ENCODE measurements at places on chromosomes 11 and 22.
A peak's percentile ranks its signal among the peaks of the same experiment; 100 is the strongest.

DNA sequence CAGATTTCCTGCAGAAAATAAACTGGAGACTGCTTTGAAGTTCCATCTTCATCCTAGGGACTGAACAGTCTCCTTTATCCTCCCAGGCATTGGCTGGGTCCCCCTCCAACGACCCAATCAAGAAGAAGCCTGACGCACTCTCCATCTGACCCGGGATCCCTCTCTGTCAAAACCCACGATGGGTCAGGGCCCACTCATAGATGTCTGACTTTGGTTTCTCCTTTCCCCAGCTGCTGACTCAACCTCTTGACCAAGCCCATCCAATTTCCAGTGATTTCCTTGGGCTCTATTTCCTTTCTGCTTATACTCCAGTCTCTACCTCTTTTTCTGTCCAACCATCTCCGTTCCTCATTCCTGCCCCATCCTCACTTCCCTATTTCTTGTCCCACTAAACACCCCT is 189.7 kb downstream of the MIAT start:
- no peak for DNase-seq

- DNase-seq = no peak
Measured at GRCh38 chr11:91840640-91841240, 383.9 kb upstream of the FAT3 start.

DNA sequence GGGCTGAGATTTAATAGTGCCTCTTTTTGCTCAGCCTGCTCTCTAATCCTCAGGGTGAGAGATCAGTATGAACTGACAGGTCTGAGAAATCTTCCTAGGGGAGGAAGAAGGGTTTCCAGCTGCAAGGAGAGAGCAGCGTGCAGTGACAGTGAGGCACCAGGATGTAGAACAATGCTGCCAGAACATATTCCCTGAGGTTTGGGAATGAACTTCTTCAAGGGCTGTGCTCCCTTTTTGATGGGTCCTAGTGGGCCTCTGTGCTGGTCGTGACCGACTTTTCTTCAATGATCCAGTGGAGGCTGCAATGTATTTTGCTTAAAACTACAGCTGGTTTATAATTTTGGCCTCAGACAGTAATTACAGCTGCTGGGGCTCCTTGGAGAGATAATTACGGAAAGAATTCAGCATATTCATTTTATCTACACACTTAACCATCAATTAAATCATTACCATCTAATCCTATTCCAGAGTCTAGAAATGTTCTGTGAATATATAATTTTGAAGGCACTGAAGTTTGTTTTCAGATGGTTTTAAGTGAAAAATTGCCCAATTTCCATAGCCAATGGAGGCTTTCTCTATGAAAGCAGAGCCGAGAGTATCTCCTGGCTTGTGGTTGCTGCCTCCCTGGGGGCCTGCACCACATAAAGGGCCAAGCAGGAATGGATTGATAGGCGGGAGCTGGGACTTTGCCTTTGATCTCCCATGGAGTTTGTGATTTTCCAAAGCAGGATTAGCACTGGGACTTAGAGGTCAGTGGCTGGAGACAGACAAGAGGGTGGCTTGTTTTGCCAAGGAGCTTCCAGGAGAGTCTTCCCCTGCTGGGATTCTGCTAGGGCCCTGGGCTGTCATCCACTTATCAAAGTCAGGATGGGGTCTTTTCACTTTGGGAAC is 41.0 kb upstream of the OLFML1 start:
- no peak for DNase-seq

GRCh38 chr11:124470561-124471227 is 25.2 kb upstream of the OR8B8 start:
- no peak for DNase-seq

DNA sequence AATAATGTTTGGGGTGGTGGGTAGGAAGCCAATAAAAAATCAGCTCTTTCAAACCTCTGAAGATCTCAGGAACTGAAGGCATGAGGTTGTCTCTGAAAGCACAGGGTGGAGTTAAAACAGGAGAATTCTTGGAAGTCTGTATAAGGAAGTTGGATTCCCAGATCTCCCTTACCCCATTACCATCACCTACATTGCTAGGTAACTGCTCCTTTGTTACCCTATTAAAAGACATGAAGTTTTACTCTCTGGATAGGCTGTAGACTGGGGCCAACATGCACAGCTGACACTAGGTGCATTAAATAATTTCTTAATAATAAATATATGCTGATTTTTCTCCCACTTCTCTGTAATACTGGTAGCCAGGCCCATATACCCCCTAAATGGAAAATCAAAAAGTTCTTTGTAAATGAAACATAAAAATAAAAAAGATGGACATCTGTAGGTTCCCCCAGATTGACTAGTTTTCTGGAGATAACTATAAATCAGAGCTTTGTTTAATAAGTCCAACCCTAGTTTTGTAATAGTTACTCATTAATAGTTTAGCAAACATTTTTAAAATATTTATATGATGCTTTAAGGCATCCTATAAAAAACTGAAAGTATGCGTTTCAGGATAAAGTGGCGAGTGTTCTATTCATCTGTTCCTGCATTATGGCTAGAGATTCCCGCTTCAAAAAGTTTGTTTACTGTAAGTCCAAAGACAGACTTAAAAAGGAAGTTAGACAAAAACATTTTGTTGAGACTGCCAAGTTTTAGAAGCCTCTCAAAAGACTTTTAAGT is 63.8 kb downstream of the KIF18A start:
- no peak for DNase-seq

DNA sequence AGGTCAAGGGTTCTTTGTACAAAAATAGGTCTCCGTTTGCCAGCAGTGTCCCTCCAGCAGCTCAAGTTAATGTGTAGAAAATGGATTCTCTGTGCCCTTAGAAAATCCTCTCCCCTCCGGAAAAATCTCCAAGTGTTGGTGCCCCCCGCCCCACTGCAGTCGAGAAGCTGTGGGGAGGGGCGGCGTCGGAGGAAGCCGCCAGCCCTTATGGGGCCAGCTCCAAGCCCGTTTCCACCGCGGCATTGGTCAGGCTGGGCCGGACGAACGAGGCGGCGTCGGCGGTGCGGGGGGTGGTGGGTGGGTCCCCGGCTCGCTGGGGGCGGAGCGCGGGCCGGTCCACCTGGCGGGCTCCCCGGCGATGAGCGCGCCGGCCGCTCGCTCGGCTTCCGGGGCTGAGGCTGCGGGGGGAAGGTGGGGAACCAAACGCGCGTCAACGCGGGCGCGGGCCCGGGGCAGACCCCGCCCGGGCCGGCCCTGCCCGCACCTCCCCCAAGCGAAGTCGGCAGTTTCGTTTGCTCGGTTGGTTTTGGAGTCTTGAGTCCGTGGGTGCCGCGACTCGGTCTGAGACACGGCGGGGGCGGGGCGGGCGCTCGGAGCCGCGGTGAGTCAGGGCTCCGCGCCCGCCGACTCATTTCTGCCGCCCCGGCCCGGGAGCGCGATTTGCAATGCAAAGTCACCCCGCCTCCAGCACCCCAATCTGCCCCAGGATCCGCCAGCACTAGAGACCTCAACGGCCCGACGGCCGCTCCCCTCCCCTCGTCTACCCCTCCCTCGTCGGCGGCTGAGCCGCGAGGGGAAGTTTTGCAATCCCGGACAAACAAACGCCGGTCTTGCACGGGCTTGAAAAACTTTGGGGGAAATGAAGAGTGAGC is 1.4 kb downstream of the ASCL2 start:
- DNase-seq = peak; percentile 86

- DNase-seq = no peak
Measured at GRCh38 chr11:17145972-17146371, 61.8 kb downstream of the PIK3C2A start.

- DNase-seq = no peak
Measured at GRCh38 chr11:68993546-68993945, 12.8 kb upstream of the MRGPRD start.

DNA sequence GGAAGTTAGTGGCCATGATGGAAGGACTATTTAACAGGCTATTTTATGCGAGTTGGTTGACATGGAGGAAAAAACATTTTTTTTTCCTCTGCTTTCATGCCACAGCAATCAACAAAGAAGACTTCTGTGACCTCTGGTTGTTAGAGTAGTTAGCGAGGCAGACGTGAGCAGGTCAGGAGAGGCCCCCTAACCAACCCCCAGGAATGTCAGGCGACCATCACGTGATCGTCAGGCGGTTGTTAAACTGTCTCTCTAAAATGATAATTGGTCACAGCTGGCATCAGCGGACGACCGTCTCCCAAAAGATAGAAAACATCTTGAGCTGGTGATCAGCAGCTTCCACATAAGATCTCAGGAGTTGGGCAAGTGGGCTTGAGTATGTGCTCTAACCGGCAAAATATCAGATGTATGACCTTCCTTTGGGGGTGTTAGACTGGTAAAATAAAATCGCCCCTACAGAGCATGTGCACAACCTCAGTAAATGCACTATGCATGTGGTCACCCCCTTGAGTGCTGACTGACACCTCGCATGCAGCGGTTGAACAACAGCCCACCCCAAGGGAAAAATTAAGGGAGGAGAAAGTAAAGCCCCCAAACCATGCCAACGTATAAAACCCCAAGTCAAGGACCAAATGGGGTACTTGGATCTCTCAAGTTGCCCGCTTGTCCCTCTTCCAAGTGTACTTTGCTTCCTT is 20.9 kb upstream of the NARS2 start:
- DNase-seq = no peak

GRCh38 chr22:39567135-39567946 is 3.2 kb upstream of the CACNA1I start:
- DNase-seq = peak; percentile 56

- no peak for DNase-seq
Measured at GRCh38 chr11:56783448-56784041, 35.0 kb upstream of the OR9G4 start.

GRCh38 chr11:1109918-1110705 is 35.4 kb downstream of the MUC2 start:
- DNase-seq = no peak

DNA sequence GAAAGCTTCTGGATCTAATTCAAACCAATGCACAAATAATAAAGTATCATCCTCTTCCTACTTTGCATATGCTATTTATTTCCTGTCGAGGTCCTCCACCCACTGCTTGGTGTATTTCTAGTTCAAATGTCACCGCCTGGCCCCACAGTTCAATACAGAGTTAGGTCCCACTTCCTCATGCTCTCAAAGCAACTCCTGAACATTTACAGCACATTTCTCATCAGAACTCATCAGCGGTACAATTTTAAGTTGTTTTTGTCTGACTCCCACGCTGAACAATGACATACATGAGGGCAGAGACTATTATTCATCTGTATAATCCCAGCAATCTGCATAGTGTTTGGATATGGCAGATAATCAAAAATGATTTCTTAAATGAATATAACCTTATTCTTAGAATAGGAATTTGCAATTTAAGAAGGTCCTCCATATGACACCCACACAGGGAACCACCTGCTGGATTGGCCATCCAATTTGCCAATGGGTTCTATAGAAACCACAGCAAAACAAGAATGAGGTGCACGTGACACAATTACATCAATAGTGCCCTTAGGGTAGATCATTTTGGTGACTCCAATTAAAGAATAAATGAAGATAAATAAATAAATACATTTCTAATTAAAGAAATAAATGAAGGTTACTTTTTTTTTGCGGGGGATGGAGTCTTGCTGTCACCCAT is 54.2 kb downstream of the SLC25A17 start:
- no peak for DNase-seq

GRCh38 chr11:18750944-18751343 is 25.0 kb upstream of the IGSF22 start:
- DNase-seq = no peak

DNA sequence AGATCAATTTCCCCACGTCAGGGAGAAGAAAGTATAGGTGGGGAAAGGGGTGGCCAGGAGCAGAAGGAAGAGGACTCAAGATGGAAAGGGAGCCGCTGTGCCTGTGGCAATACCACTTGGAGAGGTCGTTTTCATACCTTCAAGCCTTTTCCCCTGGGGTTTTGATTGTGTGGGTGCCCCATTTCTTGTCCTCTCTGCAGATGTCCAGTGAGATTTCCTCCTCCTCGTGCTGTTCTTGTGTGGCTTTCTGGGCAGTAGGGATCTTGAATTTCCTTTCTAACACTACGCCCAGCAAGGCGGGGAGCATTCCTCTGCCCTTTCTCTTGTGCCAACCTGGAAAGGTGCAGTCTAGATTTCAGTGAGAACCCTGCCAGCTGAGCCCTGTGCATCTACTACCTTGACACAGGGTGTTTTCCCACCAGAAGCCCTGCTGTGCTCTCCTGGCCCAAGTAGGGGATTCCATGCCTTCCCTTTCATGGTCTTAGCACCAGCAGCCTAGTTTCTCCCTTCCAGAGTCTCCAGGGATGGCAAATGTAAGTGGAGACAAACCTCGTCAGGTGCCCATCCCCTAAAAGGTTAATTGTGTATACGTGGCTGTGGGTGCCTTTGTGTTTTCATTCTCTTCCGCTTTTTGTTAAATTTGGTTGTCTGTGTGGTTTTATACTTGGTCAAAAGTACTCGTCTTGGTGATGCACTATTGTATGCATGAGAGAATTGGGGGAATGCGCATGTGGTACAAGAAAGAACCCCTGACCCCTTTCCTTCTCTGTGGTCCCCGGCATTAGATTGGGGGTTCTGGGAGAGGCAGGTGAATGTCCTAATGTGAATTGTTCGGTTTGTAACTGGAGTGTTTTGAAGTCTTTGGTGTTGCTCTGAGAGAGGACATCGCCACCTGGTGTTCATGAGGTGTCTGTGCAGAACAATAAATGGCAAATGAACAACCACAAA is 71.4 kb upstream of the MPEG1 start:
- DNase-seq = peak; percentile 38

DNA sequence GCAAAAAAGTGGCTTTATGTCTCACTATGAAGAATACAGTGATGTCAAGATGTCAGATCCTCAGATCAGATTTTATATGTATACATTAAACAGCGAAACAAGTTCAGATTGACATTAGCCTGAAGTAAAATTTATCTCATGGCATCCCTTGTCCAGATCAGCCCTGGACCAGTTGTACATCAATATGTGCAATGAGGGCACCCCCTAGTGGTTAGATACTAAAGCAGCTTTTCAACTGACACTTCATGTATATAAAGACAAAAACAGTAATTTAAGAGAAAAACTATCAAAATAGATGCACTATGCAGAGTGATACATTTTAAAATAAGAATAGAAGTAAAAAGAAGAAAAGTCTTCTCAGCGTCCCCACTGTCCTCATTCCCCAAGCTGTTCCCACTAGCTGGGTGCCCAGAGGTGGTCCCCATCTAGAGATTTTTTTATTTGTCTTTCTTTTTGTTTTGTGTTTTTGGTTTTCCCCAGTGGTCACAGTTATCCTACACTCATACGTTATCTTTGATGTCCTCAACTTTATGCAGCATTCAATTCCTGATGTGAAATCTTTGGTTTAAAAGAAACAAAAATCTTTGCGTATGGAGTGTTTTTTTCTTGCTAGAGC is 2193.4 kb upstream of the RAG2 start:
- DNase-seq = no peak

- no peak for DNase-seq
Measured at GRCh38 chr11:112541140-112542046, 280.7 kb upstream of the PLET1 start.

DNA sequence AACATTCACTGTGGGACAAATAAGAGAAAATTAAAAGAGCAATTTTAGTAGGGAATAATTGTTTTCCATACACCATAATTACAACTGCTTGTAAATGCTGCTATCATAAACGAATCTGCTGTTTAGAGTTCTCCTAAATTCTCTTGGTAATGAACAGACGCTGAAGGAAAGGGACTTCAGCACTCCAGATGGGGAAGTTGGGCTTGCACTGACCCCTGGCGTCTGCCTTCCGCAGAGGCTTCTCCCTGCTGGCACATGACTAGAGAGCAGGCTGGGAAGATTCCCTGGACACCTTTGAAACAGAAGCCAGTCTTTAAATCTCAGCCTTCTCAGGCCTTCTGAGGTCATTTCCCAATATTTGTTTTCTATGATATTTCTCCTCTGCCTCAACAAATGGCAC is 84.1 kb downstream of the NXPE2 start:
- no peak for DNase-seq

All from activated naive CD4-positive, alpha-beta T cell treated with anti-CD3 and anti-CD28 coated beads, Interleukin-2, amount 50 U/mL, for 72 hours (primary cell).